Urinary bladder (tissue), 4 donors: ENCODE measurements at places on chromosomes 5 and 9. TPM values are rescaled to one million over a fixed set of nuclear protein-coding genes. Genes with fewer than 3 reads are reported as not detected.

DNA sequence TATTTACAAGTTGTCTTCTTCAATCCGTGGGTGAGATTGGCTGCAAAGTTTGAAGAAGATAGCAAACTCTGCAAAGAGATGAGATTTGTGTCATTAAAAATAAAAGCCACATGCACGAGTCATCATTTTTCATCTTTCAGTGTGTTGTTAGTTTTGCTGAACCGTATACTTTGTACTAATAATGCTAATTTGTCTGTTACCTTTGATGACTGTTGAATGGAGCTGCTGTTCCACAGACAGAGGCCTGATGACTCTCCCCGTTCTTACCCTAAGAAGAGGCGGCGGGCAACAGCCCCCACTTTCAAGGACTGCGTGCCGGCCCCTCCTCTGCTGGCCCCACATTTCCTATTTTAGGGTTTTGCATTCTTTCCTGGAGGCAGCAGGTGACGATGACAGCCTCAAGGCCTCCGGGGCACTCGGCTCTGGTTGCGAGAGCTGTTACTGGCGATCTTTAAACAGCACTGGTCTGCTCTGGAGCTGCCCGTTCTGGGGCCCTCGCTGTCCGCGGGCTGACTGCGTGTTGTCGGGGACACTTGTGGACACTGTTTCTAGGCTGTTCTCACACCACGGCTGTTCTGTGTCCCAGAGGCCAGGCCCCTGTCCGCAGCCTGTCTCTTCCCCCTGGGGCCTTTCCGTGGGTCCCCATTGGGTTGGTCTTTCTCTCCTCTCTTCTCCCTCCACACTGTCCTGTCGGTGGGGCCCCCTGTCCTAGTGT, 35.1 kb downstream of the NDUFS6 start:
- no peak for DNase-seq

DNA sequence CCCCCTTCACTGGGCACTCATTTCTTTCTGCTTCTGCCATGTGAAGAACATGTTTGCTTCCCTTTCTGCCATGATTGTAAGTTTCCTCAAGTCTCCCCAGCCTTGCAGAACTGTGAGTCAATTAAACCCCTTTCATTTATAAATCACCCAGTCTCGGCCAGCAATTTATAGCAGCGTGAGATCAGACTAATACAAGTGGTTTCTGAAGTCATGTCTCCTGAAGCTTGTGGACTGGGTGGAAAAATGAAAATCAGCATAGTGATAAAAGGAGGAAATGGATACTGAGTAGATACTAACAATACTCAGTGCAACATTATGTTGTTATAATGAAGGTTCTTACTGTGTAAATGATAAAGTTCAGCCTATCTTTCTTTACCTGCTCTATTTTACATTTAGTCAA, 35.1 kb downstream of the NNT start:
- DNase-seq, result no peak

- DNase-seq, result no peak
These were observed 286.1 kb upstream of the IRX4 start for GRCh38 chr5:2168601-2169429.

DNA sequence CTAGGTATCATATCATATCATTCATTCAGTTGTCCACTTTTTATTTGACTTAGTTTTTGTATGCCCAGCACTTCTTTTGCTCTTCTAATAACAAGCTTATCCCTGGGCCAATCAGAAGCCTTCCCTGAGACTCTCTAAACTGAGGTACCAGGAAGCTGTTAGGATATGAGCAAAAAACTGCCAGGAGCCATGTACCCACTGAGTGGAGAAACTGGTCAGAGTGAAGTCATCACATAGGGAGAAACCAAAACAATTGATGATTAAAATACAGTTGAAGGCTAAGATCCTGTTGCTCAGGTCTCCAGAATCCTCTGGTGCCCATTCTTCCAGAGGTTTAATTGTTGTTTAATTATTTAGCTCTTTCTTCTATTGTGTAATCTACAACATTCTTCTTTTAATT, 120.2 kb downstream of the KIAA0825 start:
- no peak for DNase-seq

GRCh38 chr9:113221800-113222481, 597 bp downstream of the SLC31A1 start:
- no peak for DNase-seq

- no peak for DNase-seq
These were observed 68.3 kb downstream of the HTR4 start for GRCh38 chr5:148585988-148586387.

DNA sequence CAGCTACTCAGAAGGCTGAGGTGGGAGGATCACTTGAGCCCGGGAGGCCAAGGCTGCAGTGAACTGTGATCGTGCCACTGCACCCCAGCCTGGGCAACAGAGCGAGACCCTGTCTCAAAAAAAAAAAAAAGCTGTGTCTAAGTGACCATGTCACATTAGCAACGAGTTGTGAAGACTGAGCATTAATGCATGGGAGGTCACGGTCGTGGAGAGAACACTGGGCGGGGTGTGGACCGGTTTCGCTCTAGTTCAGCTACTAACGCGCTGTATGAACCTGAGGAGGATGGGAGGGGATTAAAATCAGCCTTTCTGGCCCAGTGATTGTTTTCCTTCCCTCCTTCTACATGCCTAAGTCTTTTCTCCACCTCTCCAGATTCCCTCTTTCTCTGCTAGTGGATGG, 56.7 kb upstream of the CARTPT start:
- no peak for DNase-seq

- no peak for DNase-seq
These were observed 11.6 kb downstream of the ABL1 start for GRCh38 chr9:130846487-130847305.

Gene GLE1
- 19.2 TPM for polyA plus RNA-seq
